ENCODE measurements at places on chromosomes 1 and 21.
A peak's percentile ranks its signal among the peaks of the same experiment; 100 is the strongest.

DNA sequence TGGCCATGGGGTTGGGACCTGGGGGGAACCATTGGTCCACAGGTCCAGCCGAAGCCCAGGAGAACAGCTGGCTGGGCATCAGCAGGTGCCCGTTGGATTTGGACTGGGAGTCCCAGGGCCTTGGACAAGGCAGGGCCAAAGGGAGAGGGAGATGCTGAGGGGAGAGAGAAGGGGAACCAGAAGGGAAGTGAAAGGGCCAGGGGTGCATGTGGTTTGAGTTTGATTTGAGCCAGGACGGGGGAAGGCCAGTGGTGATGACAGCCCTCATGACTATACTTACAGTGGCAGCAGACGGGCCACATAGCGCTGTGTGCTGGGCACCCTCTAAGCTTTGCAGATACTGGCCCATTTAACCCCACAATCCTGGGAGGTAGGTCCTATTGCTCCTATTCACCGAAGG, 18.8 kb downstream of the AGRN start:
- no peak for DNase-seq

- DNase-seq: no peak
Measured at GRCh38 chr1:8754247-8754650, 63.2 kb downstream of the RERE start.

- DNase-seq: no peak
Measured at GRCh38 chr1:211687462-211688215, 12.2 kb upstream of the NEK2 start.

GRCh38 chr1:1360506-1361169, 2.3 kb upstream of the MXRA8 start:
- no peak for DNase-seq

DNA sequence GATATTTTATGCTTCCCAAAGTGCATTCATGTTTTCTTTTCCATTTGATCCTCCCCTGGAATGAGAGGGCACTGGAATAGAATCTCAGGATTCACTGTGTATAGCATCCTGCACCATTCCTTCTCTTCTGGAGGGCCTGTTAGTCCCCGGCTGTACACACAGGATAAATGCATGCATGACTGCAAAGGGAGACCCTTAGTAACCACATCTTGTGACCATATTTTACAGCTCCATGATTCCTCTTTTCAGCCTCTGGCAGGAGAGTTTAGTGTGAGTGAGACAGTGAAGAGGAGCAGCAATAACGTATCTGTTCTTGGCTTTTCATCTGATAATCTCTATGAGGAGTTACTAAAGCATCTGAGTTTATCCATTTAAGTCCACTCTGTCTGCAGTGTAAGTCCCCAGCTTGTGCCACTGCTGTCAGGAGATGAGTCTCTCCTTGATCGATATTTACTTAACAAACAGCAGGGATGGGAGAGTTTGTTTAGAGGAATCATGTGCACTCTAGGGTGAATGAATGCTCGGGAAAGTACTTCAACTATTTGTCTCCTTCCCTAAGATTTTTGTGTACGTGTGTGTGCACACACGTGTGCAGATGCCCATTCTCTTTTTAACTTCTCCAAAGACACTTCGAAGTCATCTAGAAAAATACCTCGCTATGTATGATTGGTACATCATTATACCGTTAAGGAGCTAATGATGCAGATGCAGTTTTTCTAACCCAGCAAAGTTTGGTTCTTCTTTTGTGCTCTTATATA, 41.1 kb downstream of the PROX1 start:
- no peak for DNase-seq

GRCh38 chr1:154413177-154413783, 8.1 kb downstream of the IL6R start:
- no peak for DNase-seq

- peak; percentile 50 for DNase-seq
Measured at GRCh38 chr1:31739346-31739745, 24.8 kb downstream of the ADGRB2 start.

DNA sequence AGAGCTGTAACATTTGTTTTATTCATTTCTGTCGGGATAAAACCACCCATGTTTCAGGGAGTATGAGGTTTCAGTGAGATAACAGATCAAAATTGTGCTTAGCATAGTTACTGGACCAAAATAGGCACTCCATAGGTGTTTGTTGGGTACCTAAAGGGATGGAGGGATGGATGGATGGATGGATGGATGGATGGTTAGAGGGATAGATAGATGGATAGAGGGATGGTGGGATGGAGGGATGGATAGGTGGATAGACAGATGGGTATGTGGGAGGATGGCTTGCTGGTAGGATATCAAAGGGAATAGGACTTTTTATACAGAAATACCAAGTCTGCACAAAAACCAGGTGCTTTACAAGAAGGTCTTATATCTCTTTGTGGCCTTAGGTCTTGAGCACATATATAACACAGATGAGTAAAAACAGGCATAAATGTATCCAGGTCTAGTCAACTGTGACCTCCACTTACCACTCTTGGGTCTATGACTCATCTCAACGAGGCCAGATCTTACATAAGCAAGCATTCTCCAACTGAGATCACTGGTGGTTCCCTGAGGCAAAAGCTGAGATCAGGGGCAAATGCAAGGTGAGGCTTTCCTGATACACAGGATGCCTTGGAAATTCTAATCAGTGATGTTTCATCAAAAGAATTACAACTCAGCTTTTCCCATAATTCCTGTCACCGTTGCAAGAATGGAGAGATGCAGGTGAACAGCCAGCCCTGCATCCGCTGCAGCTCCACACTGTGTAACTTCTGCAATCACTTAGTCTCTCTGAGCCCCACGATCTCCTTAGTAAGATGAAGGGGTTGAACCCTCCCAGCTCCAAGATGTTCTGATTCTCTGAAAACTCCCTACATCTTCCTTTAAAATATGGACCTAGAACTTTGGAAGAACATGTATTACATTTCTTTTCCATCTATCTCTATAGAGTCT, 32.0 kb downstream of the PTAFR start:
- no peak for DNase-seq

DNA sequence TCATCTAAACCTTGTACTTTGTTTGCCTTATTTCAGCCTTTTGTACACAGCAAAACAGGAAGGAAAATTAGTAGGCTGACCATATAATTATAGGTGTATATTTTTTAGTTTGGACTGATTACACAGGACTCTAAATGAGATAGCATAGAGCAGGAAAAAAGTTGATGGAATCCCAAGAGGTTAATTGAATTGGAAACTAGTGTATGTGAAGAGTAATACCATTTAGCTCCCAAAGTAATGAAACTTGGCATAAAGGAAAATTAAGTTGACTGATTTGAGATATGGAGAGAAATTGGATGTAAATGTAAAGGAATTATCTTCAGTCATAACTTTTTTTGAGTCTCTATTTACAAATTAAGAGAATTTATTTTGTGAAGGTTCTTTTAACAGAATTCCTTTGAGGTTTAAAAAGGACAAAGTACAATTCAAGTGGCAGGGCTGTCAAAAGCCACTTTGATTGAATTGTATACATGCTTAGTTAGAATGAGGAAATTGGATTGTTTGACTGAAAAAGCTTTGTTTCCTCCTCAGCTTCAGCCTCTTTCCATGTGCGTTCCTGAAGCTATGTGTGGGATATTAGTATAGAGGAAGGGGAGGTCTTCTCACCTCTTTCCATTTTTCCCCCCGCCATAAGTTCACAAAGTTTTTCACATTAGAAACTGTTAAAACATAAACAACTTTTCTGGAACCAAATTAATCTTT, 26.4 kb downstream of the SNX27 start:
- no peak for DNase-seq

GRCh38 chr21:30990514-30991262, 47.6 kb downstream of the KRTAP19-8 start:
- no peak for DNase-seq

- DNase-seq: peak; percentile 24
Measured at GRCh38 chr1:154344977-154345837, 19.9 kb downstream of the ATP8B2 start.

DNA sequence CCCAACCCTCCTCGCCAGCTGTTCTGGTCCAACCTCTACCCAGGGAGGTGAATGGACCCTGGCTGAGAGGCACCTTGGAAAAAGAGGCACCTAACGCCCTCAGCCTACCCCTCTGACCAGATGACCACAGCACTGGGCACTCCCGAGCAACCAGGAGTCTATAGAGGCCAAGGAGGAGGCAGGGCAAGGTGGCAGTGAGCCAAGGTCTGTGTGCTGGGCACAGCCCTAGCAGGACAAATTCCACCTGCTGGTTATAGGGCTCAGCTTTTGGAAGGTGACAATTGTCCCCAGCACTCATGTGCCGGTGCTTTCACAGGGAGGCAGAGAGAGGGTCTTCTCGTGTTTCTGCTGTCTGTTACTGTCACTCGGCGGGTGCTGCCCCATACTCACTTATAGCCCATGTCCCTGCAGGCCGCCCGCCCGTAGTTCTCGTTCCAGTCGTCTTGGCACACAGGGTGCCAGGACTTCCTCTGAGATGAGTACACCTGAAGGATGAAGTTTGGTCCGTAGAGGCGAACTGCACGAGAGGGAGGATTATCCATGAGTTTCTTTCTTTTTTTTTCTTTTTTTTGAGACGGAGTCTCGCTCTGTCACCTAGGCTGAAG, 27.8 kb downstream of the TMPRSS2 start:
- DNase-seq: no peak

DNA sequence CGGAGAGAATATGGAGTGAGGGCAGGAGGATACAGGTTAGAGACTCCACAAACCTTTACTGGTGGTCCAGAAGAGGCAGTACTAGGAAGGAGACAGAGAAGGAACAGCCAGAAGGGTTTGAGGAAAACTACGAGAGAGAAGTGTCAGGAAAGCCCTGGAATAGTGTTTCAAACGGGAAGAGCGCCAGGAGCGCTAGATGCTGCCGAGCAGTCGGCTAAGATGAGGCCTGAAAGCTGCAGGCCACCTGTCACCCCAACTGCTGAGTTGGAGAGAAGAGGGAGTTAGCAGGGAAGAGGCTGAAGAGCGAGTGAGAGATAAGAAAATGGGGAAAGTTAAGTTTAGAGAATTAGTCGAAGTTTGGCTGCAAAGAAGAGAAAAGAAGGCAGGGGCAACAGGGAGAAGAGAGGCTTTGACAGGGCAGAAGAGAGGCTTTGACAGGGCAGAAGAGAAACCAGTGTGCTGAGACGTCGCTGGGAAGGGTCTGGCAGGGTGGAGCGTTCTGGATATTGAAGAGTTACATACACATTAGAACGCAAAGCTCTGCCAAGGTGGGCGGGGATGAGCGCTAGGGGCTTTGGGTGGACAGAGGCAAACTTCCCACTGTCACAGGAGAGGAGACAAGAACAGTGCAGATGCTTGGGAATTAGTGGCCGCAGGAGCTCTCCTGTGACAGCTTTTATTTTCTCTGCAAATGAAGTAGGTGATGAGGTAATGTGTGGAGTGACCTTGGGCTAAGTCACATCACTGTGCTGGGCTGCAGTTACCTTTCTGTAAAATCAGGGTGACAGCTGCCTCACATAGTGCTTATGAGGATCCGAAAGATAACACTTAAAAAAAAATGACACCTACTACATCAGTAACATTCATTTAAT, 31.2 kb downstream of the PCSK9 start:
- DNase-seq: no peak

- DNase-seq: no peak
Measured at GRCh38 chr1:38541223-38541622, 318.3 kb downstream of the RRAGC start.

- DNase-seq: no peak
Measured at GRCh38 chr21:42340187-42341050, 10.4 kb downstream of the TFF2 start.

DNA sequence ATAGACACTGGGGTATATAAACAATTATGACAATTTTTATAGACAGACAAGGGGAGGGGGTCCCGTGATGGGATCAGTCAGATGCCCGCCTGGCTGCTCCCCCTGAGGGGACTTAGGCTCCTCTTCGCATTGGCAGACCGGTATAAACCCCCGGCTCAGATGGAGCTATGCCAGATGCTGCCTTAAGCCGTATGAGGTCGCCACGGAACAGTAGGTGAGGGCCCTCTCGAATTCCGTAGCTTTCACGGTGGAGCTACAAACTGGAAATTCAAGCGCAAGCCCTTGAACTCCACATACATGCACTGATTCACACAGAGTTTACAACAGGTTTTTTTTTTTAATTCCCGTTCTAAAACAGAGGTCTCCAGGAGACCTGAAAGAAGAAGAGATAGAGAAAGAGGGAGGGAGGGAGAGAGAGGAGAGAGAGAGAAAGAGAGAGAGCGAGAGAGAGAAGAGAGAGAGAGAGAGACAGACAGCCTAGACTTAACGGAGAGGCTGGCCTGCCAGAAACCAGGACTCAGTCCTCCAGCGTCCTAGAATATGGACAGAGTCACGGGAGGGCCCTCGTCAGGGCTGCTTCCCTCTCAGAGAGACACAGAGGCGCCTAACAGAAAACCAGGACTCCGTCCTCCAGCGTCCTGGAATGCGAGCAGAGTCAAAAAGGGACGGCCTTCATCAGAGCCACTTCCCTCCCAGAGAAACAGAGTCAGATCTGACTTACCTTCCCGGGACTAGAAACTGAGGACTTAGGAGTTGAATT, 24.4 kb upstream of the TMEM54 start:
- no peak for DNase-seq

- no peak for DNase-seq
Measured at GRCh38 chr1:8597455-8597854, 220.0 kb downstream of the RERE start.

- no peak for DNase-seq
Measured at GRCh38 chr1:79852004-79852403, 845.5 kb upstream of the ADGRL4 start.

- DNase-seq: no peak
Measured at GRCh38 chr1:209797978-209798639, 7.8 kb downstream of the IRF6 start.

DNA sequence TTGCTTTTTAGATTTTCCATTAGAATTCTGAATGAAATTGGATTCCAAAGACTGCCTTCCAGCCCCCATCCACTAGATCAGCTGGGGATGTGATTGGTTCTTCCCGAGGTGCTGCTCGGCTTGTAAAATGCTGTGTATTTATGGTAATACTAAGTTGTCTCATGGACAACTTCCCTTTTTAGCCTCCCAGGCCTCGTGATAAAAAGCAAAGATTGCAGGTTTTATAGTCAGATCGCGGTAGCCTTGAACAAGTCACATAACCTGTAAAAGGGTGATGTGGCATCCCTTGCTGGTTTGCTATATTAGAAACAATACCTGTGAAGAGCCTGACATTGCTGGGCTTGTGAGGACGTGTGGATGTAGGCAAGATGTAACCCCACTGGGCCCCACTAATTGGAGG, 10.4 kb downstream of the MUL1 start:
- DNase-seq: no peak

DNA sequence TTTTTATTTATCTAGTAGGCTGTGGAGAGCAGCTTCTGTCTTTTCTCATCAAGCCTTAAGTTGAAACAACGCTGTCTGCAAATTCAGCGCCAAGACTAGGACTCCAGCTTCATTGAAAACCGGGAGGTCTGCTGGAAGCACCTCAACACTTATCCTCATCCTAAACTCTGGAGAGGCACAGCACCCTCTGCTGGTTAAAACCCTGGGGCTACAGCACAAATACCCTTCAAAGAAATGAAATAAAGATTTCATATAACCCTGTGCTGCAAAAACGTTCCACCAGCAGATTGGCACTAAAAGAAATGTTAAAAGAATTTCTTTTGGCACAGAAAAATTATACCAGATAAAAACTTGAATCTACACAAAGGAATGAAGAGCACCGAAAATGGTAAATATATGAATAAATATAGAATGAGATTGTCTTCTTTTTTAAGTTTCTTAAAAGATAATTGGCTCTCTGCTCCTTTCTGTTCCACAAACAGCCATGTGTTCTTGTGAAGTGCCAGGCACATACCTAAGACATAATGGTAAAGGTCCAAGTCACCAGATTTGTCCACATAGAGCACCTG, 227.7 kb upstream of the SAMSN1 start:
- DNase-seq: no peak

- DNase-seq: no peak
Measured at GRCh38 chr1:162639718-162640117, 7.5 kb downstream of the DDR2 start.

GRCh38 chr1:103489935-103490334, 35.6 kb upstream of the RNPC3 start:
- DNase-seq: no peak
